Uterus (tissue), 4 donors: ENCODE measurements at places on chromosomes 3 and 15. TPM values are rescaled to one million over a fixed set of nuclear protein-coding genes. Genes with fewer than 3 reads are reported as not detected.

The CSPG4 gene
- total RNA-seq = 39.1 TPM

The WDR72 gene
- 0.15 TPM for total RNA-seq

The ADAMTSL3 gene
- 7.9 TPM for total RNA-seq

The DHFR2 gene
- total RNA-seq = 1.5 TPM

The ALPK3 gene
- total RNA-seq = 5.8 TPM

The MYEF2 gene
- 2.6 TPM for total RNA-seq

The MYH15 gene
- not detected for total RNA-seq

The FGF12 gene
- total RNA-seq = 1.0 TPM

The CCR1 gene
- total RNA-seq = 3.7 TPM

The LTF gene
- total RNA-seq = 3.5 TPM

The MOBP gene
- total RNA-seq = not detected

The HESX1 gene
- total RNA-seq = not detected

The CHRNA5 gene
- 2.0 TPM for total RNA-seq
